ENCODE measurements at places on chromosomes 3 and 15.

DNA sequence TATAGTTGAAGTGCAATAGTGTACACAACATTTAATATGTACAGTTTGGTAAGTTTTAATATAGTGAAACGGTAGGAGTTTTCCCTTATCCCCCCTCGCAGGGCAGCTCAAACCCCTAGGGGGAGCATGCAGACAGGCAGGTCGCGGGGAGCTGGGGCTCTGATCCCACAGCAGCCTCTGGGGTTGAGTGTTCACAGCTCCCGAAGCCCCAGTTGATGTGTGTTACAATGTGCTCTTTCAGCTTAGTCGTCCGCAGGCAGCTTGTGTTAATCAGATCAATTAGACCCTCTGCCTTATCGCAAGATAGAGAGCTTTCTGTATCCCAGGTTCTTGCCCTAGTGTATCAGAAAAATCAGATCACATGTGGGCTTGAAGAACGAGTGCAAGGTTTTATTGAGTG is 143.1 kb upstream of the CHRNA7 start:
- no peak for DNase-seq

- no peak for DNase-seq
Measured at GRCh38 chr3:99633887-99634558, 4.4 kb upstream of the COL8A1 start.

- DNase-seq: no peak
Measured at GRCh38 chr3:67083277-67083676, 85.2 kb downstream of the KBTBD8 start.

GRCh38 chr3:65854606-65855304 is 184.0 kb downstream of the MAGI1 start:
- no peak for DNase-seq

GRCh38 chr15:41494922-41495735 is 1.5 kb downstream of the ITPKA start:
- no peak for DNase-seq

- DNase-seq: no peak
Measured at GRCh38 chr3:65342084-65342683, 654.4 kb upstream of the ADAMTS9 start.

- no peak for DNase-seq
Measured at GRCh38 chr15:79051029-79051428, 39.6 kb downstream of the RASGRF1 start.

DNA sequence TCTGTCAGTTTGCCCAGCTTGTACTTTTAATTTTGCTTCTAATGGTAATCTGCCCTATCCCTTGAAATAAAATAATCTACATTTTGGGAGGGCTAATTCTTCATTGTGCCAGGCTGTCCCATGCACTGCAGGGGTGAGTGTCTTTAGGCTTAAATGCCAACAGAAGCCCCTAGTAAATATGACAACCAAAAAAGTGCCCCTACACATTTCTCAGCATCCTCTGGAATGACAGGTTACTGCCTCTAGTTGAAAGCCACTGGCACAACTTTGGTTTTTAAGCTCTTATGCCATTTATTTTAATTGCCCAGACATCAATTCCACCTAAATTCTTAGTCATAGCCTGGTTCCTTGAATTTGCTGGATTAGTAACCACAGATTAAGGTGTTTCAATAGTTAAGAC is 3.4 kb downstream of the EPM2AIP1 start:
- DNase-seq: no peak

- no peak for DNase-seq
Measured at GRCh38 chr3:58059349-58060321, 51.4 kb downstream of the FLNB start.

- DNase-seq: no peak
Measured at GRCh38 chr3:143810166-143810952, 37.9 kb downstream of the SLC9A9 start.

DNA sequence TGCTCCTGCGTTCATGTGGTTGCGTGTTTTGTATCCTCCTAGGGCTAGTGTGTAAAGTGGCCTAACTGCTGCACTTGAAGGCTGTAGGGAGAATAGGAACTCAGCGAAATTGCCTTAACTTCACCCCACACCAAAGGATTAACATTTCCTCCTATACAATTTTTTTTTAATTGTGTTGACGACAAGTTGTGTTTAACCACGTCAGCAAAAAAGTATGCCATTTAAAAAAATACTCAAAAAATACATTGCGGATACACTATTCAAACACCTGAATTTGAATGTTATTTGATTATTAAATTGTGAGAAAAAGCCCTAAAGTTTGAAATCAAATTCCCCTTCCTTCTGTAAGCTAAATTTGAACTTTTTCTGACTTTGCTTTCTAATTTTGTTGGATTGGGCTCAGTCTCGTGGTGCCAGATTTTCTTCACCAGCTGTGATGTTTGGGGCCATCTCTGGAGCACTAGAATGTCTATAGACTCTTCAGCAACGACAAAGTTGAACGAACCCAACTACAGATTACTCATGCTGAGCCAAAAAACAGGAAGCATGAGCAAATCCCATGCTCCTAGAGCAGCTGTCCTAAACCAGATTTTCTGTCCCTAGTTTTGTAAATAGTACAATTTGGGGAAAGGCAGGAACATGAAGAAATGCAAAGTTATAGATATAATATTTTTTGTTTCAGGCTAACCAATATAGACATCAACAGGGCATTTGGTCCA is 8.1 kb upstream of the SLC9A9 start:
- no peak for DNase-seq

DNA sequence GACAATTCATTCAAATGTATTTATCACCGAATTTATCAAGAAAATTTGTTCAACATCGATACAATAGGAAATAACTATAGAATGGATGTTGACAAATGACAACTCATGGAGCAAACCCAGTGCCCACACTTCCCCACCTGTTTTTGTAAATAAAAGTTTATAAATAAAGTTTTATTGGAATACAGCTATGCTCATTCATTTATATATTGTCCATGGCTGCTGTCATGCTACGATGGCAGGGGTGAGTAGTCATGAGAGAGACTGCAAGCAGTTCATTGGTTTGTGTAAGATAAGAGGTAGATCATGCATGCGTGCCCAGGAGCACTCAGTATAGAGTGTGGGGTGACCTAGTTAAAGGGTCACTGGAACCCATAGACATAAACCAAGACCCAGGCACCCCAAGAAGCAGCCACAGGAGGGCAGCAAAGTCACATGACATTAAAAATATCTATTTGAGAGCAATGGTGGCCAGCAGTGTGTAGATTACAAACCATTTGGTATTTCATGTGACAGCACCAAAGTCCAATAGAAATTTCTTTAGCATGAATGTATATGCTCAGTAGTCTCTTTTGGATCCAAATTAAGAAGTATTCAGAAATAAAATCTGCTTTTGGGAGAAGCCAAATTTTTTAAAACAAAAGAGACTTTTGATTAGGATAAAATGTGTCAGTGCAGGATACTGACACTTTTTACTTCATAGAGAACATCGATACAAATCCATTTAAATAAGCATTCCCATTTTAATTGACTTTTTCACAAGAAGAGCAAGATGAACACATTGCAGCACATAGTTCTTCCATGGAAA is 794.8 kb downstream of the MCTP2 start:
- no peak for DNase-seq

DNA sequence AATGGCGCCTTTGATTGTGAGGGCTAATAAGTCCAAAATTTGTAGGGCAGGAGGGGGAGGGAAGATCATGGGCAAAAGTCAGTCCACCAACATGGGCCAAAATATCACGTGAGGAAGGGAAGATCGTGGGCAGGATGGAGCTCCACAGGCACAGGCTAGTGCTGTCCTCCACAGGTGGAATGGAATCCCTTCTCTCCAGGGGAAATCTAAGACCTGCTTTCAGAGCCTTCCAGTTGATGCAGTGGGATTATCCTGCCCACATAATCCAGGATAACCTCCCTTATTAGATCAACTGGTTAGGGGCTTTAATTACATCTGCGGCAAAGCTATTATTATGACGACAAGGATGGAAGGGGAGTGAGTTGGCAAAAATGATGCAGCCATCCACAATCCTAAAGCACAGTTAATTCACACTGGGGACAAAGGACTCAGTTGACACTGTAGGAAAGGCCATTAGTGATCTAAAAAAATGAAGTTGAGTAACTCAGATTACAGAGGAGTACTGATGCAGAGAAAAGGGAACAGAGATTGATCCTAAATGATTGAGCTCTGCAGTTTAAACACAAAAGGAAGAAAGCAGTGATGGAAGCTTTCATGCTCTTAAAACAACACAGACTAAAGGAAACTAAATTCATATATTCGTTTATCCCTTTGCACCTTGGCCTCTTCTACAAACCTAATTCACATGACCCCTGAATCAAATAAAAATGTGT is 159.8 kb downstream of the AKAP13 start:
- no peak for DNase-seq

DNA sequence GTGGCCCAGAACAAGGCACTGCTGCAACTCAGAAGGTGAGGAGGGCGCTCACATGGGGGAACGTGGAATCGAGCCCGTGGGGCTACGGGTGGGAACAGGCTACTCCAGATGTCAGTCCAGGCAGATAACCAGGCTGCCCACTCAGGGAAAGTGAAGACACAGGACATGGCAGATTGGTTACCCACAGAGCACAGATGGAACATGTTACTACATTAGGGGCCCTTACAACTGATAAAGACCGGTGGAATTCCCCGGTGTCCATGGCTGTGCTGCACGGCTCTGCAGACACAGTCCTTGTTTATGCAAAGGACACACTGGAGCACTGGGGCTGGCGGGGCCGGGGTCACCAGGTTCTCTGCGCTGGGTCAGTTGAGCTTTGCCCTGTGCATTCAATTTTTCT is 36.9 kb downstream of the PCSK6 start:
- no peak for DNase-seq

- no peak for DNase-seq
Measured at GRCh38 chr15:53193149-53193548, 403.0 kb upstream of the ONECUT1 start.

GRCh38 chr3:140023616-140024530 is 88.9 kb downstream of the CLSTN2 start:
- DNase-seq: peak; percentile 10

GRCh38 chr15:87518957-87519356 is 737.6 kb downstream of the NTRK3 start:
- no peak for DNase-seq

GRCh38 chr3:61600195-61600594 is 38.8 kb downstream of the PTPRG start:
- no peak for DNase-seq

DNA sequence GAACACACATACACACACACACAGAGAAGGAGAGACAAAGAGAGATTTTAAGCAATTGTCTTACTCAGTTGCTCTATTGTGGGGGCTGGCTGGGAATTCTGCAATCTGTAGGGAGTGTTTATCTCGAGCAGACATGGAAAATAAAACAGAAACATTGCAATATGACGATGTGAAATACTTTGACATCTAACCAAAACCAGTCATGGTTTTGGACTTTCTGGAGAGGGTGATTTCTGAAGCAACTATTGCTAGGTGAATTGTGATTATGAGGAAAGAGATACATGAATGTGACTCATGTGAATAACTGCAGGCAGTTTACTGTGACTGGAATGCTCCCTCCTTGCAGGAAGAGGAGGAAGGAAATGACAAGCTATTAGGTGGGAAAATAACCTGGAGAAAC is 12.3 kb upstream of the PHLDB2 start:
- no peak for DNase-seq

DNA sequence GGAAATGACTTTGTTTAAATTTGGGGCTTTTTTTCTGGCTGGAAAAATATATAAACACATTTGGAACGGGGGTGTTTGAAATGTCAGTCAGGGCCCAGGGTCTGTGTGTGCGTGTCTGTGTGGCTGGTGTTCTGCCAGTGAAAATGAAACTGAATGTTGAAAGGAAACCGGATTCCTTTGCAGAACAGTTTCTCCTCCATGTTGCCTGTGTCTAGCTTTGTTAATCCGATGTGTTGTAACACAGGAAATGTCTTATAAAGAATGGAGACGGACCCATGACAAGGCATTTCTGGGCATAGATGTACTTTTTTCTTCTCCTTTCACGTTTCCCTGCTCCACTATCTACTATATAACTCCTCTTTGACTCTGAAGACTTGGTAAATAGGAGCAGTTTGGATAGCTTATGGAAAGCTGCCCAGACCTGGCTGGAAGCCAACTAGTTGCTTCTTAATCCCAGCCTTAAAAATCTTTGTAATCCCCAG is 2.8 kb downstream of the SQOR start:
- no peak for DNase-seq

DNA sequence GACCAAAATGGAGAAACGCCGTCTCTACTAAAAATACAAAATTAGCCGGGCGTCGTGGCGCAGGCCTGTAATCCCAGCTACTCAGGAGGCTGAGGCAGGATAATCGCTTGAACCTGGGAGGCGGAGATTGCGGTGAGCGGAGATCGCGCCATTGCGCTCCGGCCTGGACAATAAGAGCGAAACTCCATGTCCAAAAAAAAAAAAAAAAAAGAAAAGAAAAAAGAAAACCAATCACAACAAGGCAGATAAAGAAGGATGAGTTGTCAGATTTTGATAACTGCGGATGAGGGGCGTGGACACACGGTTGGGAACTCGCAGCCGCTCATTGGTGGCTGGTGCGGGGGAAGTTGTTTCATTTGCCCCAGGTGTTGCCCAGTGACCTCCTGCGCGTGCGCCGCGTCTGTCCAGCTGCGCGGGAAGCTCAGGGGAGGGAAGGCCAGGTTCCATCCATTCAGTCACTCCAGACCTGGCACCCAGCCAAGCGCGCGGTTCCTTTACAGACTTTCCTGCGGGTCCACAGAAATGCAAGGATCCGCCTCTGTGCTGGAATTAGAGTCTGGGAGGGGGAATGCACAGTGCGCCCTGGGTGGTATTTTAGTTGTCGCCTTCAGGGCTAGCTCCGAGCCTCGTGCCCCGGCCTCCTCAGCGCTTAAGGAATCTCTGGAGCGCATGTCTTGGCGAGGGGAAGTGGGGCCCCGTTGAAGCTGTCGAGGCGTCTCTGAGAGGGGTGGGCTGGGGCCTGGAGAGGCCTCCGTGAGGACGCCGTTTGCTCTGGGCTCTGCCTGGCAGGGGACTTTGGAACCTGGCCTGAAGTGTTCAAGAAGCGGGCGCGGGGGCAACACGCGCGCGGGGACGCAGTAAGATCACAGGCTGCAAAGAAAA is 708 bp upstream of the GCHFR start:
- DNase-seq: no peak

- DNase-seq: no peak
Measured at GRCh38 chr3:118402971-118403370, 631.7 kb downstream of the IGSF11 start.

DNA sequence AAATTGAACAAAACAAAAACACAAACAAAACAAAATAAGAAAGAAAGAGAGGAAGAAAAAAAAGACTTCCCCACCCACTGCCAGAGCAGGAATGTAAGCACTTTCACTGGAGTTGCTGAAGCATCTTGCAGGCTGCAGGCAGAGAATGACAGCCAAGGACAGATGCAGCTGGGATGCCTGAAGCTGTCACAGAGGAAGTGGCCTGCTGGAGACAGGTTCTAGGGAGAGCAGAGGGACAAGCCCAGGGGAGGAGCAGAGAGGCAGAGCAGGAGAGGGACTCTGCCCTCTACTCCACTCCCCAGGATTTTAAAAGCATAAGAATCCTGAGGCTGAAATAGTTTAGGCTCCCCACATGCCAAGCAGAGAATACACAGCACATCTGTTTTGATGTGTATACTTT is 326.2 kb downstream of the TUSC7 start:
- no peak for DNase-seq

DNA sequence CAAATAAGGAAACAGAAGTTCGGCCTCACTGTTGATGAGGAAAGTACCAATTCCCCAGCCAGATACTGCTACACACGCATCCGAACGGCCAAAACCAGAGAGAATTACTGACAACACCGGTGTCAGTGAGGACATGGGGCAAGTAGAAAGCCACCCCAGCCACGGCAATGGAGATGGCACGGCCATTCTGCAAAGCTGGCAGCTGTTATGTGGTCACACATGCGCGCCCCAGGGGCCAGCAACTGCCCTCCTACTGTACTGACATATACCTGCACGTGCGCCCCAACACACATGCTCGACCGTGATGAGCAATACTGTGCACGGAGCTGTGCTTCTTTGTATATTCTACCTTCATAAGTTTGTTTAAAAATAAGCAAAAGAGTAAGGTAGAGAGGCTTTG is 217.4 kb downstream of the ADAMTS17 start:
- no peak for DNase-seq

Measured in NCI-H1694 (cell line).